ENCODE measurements at places on chromosomes 4 and X.

DNA sequence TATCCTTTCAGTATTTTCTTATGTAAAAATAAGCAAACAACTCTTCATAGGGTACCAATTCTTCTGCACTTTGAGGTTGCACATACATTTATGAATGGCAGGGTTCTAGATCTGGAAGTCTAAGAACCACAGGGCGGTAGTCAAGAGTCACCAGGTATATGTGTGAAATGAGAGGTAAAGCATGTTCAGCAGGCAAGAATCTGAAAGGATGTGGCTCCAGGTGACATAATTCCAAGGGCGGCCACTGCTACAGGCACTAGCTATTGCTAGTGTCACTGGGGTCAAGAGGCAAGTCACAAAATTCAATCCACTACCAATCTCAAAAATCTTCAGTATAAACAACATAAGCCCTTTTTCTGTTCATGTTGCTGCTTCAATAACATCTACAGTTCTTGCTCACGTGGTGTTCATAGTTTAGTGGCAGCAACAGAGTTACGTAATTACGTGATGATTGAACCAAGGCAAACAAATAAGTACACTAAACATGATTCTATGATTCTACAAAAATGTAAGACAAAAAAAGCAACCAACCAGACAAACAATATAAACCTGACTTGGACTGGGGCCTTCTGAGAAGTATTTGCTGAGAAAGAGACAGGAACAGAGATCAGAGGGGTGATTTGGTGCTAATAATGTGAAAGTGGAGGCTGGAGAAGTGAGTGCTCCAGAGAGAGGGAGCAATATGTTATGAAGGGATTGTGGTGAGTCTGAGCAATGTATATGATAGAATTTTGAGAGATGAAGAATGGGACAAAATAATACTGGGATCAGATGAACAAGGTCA lies 101.7 kb downstream of the NAA11 start:
- DNase-seq: no peak

- no peak for DNase-seq
These were observed 35.0 kb upstream of the SLC4A4 start for GRCh38 chr4:71303850-71304249.

- no peak for DNase-seq
These were observed 75.7 kb downstream of the FAM47C start for GRCh38 chrX:37083880-37084279.

- DNase-seq: no peak
These were observed 31.1 kb upstream of the MID1IP1 start for GRCh38 chrX:38770152-38770551.

DNA sequence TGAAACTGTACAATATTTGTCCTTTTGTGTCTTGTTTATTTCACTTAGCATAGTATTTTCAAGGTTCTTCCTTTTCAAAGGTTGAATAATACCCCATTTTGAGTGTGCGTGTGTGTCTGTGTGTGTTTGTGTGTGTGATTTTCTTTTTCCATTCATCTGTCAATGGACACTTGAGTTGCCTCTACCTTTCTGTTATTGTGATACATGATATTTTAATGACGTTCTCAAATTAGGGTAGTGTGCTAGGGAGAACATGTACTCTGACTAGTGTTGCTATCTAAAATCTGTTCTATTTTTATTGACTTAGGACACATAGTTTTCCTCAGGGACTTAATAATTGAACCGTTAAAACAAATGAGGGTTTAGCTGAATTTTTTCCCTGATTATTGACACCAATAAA lies 9.9 kb downstream of the MMRN1 start:
- DNase-seq: peak; percentile 10

DNA sequence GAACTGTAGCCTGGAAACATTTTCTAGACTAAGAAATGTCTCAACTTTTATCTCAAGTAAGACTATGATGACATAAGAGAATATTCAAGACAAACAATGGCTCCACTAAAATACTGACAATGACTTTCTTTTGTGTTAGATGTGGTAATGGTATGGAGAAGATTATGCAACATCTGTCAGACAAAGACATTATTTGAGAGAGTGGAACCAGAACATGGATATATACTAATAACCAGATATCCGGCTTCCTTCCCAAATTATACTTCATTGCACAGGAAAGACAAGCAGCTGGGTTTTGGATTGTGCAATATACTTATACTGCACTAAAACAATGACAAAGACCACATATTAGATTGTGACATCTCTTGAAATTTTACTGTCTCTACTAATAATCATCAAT lies 290.8 kb upstream of the GIMD1 start:
- DNase-seq: no peak

GRCh38 chr4:91256043-91256442 lies 1047.7 kb upstream of the GRID2 start:
- no peak for DNase-seq

Measured in NCI-H1417 treated with DMSO at 0.1 percent for 48 hours (cell line).